Stimulated activated naive CD4-positive, alpha-beta T cell (primary cell): ENCODE measurements at places on chromosomes 1 and 21.

DNA sequence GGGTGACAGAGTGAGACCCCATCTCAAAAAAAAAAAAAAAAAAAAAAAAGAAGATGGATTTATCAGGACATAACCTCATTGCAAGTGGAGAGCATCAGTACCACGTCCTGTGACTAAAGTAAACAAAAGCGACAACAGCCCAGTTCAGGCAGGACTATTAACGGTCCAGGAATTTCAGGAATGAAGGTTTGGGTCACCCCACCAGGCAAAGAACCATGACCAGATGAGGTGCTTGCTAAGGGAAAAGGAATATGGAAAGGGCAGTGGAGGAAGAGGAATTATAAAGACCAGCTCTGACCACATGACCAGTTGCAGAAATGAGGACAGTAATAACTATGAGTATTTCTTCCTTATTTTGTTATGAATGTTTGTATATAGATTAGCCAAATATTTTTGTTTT is 35.4 kb upstream of the EIF4G3 start:
- no peak for DNase-seq

- DNase-seq: no peak
Measured at GRCh38 chr1:14217384-14217783, 381.1 kb upstream of the KAZN start.

GRCh38 chr1:208008534-208008933 is 97.6 kb upstream of the CD34 start:
- no peak for DNase-seq

- no peak for DNase-seq
Measured at GRCh38 chr1:162562470-162562828, 927 bp downstream of the UAP1 start.

DNA sequence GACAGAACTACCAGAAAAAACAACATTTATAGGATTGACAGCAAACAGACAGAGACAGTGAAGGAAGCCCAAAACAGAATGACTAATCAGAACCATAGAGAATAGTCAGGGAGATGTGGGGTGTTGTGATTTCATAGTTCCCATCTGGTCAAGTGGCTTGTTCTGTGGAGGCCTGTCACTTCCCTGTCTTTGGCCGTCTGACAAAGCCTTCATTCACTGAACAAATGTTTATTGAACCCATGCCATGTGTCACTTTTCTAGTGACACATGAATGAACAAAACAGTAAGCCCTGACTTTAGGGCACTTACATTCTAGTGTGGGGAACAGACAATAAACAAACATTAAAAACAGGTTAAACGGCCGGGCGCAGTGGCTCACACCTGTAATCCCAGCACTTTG is 3.2 kb upstream of the SRRM1 start:
- no peak for DNase-seq
